ENCODE measurements at places on chromosomes 6 and 20. TPM values are rescaled to one million over a fixed set of nuclear protein-coding genes. Genes with fewer than 3 reads are reported as not detected.

- no peaks in the 10 kb centered on the region for H3K27me3 ChIP-seq
- peaks cover 25% of the 10 kb centered on the region for H3K4me1 ChIP-seq
- DNase-seq = no peak
- no peak overlapping the region for H3K27ac ChIP-seq
- H3K4me3 ChIP-seq = no peak overlapping the region
- H3K36me3 ChIP-seq = no peaks in the 10 kb centered on the region
Observed at GRCh38 chr6:148430897-148431296, 88.3 kb downstream of the SASH1 start.

DNA sequence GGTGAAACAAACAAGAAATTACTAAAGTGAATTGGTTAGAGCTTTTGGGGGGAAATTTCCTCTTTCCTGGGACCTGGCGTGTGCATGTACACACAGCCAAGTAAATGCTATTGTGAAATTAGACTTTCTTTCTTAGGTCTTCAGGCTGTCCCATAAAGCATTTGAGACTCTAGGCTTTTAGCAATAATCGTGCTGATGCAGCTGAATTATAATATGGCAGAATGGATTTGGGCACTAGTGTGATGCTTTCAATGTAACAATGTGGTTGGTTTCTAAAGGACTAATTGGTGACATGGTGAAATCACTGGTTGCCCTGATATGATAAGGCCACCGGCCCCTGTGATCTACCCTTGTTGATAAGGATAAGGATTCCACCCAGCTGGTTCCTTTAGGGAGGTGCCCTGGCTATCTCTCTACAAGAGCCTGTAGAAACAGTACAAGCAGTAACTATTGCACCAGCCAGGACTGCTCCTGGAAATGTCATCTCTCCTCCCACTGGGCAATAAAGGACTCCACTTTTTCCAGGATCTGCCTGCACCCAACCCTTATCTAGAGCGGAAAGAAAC, 164.1 kb downstream of the TFAP2A start:
- no peak overlapping the region for H3K27ac ChIP-seq
- no peaks in the 10 kb centered on the region for H3K4me1 ChIP-seq
- no peak overlapping the region for H3K4me3 ChIP-seq
- H3K27me3 ChIP-seq = no peaks in the 10 kb centered on the region

- H3K27me3 ChIP-seq = no peaks in the 10 kb centered on the region
- no peaks in the 10 kb centered on the region for H3K36me3 ChIP-seq
- H3K4me1 ChIP-seq = peaks cover 54% of the 10 kb centered on the region
- H3K4me3 ChIP-seq = no peak overlapping the region
- H3K27ac ChIP-seq = no peak overlapping the region
Observed at GRCh38 chr6:34338811-34339210, 53.7 kb downstream of the NUDT3 start.

DNA sequence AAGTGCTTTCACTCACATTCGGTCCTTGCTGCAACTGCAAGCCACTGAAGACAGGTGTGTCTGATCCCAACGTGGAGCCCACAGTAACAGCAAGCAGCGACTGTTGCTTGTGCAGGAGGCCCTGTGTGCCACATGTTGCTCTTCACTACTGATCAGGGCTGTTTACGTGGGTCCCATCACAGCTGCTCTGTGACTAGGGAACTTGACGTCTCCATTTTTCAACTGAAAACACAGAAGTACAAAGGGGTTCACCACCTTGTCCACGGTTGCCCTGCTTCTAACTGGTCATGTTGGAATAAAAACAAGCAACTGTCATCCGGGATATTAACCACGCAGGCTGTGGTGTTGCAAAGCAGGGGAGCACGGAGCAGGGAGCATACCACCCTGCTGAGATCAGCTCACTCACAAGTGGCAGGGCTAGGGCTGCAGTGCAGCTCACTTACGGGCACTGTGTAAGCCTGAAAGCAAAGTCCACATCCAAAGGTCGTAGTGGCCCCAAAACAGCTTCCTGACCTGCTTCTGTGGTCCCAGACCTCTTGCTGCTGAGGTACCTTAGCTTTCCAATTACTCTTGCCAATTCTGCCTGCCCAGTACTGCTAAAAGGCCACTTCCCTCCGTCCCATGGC, 105.8 kb upstream of the DUSP22 start:
- DNase-seq = no peak
- H3K4me3 ChIP-seq = no peak overlapping the region
- H3K27ac ChIP-seq = no peak overlapping the region
- no peaks in the 10 kb centered on the region for H3K27me3 ChIP-seq

- DNase-seq = no peak
- no peaks in the 10 kb centered on the region for H3K27me3 ChIP-seq
- H3K27ac ChIP-seq = no peak overlapping the region
- H3K4me3 ChIP-seq = no peak overlapping the region
Observed at GRCh38 chr6:99080191-99080590, 132.4 kb upstream of the FBXL4 start.

- no peak overlapping the region for H3K27ac ChIP-seq
- DNase-seq = peak; percentile 48
- H3K36me3 ChIP-seq = peaks cover 19% of the 10 kb centered on the region
Observed at GRCh38 chr6:43211955-43212354, 17.3 kb downstream of the DNPH1 start.

GRCh38 chr6:143958839-143959399, 49.1 kb downstream of the PLAGL1 start:
- no peak for DNase-seq
- no peaks in the 10 kb centered on the region for H3K36me3 ChIP-seq
- no peaks in the 10 kb centered on the region for H3K4me1 ChIP-seq
- no peak overlapping the region for H3K4me3 ChIP-seq
- H3K27me3 ChIP-seq = peaks cover 22% of the 10 kb centered on the region

DNA sequence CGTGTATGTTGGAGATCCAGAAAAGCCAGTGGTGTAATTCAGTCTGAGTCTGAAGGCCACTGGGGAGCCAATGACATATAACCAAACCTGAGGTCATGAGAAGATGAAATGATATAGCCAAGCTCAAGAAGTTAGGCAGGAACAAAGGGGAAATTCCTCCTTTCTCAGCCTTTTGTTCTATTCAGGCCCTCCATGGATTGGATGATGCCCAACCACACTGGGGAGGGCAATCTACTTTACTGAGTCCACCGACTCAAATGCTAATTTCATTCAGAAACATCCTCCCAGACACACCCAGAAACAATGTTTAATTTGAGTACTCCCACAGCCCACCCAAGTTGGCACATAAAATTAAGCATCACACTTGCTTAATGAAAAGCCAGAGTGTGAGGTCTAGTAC, 183.6 kb downstream of the GJA1 start:
- no peaks in the 10 kb centered on the region for H3K27me3 ChIP-seq
- H3K36me3 ChIP-seq = no peaks in the 10 kb centered on the region
- DNase-seq = no peak

Gene BPIFB1
- total RNA-seq = not detected

Gene FAM83D
- total RNA-seq = 46.0 TPM

Gene SLC17A2
- not detected for total RNA-seq

Gene KCNK16
- total RNA-seq = not detected
